Posterior vena cava (tissue), 2 donors: ENCODE measurements at places on chromosomes 4 and X. TPM values are rescaled to one million over a fixed set of nuclear protein-coding genes. Genes with fewer than 3 reads are reported as not detected.
A peak's percentile ranks its signal among the peaks of the same experiment; 100 is the strongest.

DNA sequence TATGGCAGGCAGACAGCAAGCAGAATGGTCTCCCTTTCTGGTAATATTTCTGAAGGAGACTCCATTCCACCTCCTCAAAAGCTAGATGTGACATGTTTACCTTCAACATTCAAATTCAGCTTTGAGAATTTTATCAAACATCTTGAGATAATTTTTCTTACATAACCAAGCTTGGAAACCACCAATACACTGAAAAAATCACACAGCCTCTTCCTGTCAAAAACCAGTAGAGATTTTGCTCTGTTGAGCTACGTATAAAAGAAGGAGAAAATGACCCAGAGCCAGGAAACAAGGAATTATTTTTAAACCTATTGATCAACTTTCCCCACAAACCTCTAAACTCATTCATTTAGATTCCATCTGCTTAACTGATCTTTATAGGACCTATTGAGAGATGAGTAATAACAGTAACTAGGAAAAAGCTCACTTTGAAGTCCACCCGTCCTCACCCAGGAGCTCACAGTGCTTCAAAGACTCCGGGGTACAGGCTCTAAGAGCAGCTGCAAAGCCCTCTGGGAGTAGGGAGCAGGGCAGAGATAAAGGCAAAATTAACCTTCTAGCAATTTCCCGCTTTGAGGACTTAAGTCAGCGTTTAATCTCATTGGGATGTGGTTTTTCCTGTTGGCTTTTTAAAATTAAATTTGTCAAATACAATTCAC is 318.2 kb upstream of the RASGEF1B start:
- DNase-seq = no peak

DNA sequence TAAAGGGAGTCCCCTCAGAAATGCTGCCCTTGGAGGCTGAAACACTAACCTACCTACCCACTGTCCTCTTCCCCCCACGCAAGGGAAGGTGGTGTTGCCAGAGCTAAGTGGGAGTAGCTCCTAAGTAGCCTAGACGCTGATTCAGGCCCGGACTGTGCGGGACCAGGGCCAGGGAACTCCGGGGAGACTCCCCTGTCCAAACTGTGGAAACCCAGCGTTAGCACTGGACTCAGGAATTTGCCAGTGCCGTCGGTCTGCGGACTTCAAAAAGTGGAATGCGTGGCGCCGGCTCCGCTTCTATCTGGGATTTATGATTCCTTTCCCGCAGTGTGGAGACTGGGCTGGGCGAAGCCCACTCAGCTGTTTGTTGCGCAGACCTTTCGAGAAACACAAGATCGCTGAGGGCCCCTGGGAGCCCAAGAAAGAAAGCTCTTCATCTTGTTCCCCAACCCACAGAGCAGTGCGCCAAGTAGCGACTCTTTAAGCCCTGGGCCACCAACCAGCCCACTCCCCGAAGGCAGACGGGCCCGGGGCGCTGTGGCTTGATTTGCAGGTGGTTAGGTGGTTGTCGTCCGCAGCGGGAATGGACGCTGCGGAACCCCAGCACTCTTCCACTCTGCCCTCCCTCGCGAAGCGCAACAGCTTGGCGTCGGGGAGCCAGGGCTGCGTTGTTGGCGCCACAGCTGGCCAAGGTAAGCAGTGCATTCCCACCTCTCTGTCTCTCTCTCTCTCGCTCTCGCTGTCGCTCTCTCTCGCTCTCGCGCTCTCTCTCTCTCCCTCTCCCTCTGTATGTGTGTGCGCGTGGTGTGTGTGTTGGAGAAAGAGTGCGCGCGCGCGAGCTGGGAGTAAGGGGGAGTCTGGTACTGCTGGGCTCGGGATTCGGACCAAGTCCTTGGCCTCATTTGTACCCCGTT is 2.0 kb downstream of the TMEM255A start:
- DNase-seq = peak; percentile 85

- DNase-seq = no peak
These were observed 196.9 kb downstream of the KLHL13 start for GRCh38 chrX:117919755-117920154.

- no peak for DNase-seq
These were observed 69.6 kb upstream of the MTNR1A start for GRCh38 chr4:186624951-186625350.

DNA sequence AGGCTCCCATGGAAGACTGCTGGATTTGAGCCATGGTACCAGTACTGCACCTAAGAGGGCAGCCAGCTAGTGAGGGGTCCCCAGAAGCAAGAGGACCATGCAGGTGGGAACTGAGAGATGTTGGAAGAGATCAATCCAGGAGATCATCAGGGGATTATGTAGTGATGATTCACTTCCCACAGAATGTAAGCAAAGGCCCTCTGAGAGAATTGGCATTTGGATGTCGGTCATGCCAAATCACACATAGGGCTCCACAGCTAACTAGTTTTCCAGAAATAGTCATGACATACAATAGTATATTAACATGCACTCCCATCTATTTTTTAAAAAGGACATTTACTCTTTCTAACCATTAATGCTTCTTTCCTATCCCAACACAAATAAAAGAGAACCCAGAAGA is 112.5 kb downstream of the RASGEF1B start:
- no peak for DNase-seq

- no peak for DNase-seq
These were observed 333.5 kb downstream of the FAM47B start for GRCh38 chrX:35276115-35276514.

DNA sequence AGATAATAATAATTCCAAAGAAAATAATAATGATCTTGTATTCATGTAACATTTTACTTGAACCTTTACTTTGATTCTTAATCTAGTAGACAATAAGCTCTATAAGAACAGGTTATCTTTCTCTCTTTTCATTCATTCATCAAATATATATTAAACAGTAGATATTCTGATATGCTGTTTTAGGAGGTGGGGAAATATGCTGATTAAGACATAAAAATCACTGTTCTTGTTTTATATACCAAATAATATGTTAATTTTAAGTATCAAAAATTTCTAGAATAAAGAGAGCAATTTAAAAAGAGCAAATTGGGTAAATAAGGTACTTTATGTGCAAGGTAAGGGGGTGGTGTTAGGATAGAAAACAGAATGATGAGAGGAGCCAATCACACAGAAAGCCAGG is 401.9 kb downstream of the PDHA2 start:
- no peak for DNase-seq

- no peak for DNase-seq
These were observed 63.7 kb downstream of the TENM3 start for GRCh38 chr4:182306792-182307507.

DNA sequence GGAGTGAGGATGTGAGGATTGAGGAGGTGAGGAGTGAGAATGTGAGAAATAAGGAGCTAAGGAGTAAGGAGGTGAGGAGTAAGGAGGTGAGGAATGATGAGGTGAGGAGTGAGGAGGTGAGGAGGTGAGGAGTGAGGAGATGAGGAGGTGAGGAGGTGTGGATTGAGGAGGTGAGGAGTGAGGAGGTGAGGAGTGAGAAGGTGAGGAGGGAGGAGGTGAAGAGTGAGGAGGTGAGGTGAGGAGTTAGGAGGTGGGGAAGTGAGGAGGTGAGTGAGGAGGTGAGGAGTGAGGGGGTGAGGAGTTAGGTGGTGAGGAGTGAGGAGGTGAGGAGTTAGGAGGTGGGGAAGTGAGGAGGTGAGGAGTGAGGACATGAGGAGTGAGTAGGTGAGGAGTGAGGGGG is 74.8 kb upstream of the MXD4 start:
- no peak for DNase-seq

DNA sequence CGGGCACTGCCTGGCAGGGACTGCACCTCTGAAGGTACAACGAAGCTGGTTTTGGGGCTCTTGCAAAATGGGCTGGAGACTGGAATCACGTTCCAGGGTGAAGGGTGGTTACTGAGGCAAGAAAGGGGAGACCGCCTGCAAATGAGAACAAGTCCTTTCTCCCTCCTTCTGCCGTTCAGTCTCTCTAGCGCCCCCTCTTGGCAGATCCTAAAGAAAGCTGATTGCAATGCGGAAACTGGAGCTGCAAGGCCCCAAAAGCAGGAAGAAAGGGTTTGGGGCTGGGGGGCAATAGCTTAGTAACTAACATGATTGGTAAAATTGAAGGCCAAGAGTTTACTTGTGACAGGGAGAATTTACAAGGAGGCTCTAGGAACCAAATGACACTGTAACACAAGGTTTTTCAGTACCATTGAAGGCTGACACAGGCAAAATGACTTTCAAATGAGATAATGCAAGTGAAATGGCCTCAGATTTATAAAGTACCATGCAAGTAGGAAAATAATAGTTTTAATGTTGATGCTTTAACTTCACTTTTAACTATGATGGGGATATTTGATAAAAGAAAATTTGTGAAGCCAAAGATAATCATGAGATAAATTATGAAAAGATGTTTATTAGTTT is 222.7 kb upstream of the HAND2 start:
- DNase-seq = no peak

DNA sequence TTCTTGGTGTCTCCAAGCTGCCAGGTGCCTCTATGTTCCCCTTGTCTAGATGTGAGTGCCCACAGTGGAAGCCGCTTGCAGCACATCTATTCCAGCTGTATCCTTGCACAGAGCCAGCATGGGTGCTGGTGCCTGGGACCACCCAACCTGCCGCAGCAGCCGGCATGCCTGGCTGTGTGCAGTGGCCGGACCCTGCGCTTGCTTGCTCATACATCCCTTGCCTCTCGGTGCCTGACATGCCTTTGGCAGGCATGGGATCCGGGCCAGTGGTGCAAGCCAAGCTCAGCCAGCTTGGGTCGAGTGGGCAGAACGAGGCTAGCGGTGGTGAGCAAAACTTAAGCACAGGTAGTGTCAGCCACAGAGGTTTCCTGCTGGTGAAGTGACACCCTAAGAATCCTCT is 355.1 kb downstream of the TLL1 start:
- DNase-seq = no peak

GRCh38 chr4:140839888-140840790 is 84.0 kb upstream of the TBC1D9 start:
- DNase-seq = no peak

DNA sequence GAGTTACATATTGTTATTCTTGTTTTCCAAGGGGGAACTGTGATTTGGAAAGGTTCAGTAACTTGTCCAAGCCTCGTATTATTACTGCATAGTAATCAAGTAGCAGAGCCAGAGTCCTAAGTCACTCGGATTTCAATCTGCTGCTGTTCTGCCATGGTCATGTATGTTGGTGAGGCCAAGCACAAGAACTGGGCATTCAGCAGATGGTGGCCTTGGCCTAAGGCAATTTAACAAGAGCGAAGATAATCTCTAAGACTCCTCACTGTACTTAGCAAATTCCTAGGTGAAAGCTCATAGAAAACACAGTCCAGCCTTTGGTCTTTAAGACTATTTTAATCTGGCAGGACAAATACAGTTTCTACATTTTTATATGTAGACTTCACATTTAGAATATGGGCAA is 64.8 kb downstream of the NDST3 start:
- no peak for DNase-seq

Gene LDB2
- 50.5 TPM for total RNA-seq

Gene DNAAF6
- total RNA-seq = not detected

Gene BBS12
- total RNA-seq = 3.8 TPM

Gene CT45A10
- total RNA-seq = not detected

Gene AKAP14
- total RNA-seq = not detected

Gene ANTXR2
- 164 TPM for total RNA-seq
